H1 (cell line): ENCODE measurements at places on chromosomes 6 and 20.

DNA sequence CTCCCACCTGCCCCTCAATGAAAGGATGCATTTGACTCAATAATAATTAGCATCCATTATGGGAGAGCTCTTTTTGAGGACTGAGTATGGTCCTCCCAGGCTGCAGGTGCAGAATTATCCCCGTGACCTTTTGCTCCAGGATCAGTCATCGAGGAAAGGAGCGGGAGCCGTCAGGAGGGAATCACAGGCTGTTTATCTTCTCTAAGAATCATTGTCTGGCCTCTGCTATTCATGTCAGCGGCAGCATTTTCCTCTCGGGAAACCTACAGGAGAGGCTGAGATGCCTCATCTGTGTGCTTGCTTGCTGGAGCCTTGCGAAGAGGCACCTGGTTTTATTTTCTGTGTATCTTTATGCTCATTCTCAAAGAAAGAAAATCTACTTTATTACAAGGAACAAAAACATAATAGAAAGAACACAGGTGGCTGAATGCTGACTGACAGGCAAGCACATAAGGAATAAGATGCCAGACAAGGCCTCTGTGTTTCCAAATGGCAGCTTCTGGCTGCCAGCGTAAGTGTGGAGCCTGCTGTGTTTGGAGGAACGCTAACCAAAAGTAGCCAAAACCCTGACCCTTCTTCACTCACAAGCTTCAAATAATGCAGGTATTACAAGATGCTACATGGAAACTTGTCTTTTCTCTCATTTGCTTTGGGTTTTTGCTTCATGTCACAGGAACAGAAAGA, 539.1 kb upstream of the MARCKS start:
- DNase-seq, result no peak

GRCh38 chr6:30568245-30568644, 3.0 kb upstream of the ABCF1 start:
- DNase-seq, result no peak

DNA sequence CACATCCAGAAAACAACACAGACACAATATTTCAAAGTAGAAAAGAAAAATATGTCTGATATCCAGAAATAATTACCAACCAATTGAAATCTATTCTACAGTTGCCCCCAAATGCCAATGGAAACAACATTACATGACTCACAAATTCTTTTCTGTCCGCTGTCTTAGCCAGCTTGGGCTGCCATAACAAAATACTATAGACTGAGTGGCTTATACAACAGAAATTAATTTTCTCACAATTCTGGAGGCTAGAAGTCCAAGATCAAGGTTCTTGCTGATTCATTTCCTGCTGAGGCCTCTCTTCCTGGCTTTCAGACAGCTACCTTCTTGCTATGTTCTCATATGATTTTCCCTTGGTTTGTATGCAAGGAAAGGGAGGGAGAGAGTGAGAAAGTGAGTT, 698.1 kb downstream of the DHX35 start:
- DNase-seq, result no peak

DNA sequence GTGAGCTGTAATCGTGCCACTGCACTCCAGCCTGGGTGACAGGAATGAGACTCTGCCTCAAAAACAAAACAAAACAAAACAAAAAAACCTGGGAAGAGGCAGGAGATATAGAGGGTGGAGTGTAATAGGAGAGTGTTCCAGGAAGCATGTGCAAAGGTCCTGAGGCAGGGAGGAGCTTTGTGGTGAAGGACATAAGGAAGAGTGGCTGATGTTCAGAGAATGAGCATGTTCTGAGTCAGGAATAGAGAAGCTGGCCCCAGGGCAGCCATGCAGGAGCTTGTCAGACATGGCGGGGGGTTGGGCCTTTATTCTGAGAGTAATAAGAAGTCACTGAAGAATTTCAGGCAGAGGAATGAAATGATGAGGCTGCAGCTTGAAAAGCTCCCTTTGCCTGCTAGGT, 337.0 kb downstream of the CDH26 start:
- DNase-seq, result no peak

DNA sequence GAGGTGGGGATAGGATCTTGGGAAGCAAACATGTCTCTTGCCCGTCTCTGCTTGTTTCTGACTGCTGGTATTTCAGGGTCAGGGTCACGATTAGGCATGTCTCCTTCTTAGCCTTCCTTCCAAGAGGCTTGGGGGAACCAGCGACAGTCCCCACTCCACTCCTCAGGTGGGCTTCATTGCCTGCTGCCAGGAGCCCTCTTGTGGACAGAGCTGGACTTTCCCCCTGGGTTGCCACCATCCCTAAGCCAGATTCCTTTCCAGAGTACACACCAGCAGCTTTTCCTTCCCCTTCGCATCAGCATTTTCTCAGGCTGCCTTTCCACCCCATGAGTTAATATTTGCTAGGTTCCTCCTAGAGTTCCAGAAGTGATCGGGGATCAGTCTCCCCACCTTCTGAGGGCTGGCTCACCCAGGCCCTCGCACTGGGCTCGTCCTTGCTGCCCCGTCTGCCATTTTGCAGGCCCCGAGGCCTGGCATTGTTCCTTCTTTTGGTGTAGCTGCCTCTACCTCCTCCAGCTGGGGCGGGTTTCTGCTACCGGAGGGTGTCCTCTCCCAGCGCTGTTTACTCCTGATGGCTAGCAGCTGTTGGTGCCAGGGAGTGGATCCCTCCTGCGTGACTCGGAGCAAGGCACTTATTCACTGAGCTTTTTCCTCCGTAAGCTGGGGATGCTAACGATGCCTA, 8.8 kb upstream of the C20orf144 start:
- peak; percentile 86 for DNase-seq

GRCh38 chr20:1945134-1945618, 48.7 kb downstream of the PDYN start:
- no peak for DNase-seq

DNA sequence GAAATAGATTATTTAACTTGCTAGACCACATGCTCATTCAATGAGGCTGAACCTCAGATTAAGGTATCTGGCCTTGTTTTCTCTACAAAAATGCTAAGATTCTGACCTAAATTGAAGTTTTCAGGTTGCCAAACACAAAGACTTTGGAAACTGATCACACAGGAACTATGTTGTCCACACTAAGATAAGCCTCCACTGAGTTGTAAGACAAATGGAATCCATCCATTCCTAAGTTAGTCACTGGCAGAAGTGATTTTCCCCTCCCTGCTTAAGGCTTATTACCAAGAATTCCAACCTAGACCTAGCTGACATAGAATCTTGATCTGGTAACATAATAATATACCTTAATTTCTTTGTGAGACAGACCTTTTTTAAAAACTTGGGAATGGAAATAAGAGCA, 608.1 kb downstream of the TENT5A start:
- no peak for DNase-seq

DNA sequence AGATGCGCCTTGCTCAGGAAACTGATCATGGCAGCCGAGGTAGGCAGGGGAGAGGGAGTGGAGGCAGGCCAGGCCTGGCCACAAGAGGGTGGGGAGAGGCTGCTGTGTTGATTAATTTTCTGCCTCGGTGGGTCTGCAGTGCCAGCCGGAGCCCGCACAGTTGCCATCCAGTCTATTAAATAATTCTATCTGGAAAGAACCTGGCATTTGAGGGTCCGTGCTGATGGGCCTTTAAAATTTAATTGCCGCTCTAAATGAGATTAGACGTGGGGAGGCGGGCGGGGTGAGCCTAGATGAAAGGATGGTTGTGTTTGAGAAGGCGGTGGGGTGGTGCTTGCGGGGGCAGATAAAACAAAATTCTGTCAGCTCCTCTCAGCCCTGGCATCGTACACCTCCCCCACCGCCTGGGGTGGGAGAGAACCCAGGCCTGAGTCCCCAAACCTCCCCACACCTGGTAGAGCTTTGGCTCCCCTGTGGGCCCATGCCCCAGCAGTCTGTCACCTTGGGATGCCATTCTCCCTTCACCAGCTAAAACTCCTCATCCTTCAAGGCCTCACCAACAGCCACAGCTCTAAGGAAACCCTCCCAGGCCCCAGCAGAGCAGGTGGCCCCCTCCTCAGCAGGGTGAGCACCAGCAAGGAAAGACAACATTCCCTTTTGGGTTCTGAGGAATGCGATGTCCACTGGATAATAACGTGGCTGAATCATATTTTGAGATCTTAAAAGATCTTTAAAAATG, 167.3 kb downstream of the GRM4 start:
- no peak for DNase-seq

DNA sequence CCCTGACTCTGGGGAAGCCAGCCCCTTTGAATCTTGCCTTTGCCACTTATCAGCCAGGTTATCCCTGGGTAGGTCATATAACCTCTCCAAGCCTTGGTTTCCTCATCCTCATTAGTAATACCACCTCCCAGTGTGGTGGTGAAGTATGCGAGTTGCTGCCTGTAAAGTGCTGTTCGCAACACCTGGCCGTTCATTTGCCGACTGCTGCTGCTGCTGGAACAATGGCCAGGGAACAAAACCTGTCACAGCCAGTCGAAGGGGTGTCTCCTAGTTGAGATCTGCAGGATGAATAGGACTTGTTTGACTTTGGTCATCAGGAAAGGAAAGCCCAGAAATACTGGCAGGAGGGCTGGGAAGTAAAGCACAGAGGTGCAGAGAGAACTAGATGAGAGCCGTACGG, 6.1 kb downstream of the MANBAL start:
- no peak for DNase-seq

GRCh38 chr6:12504325-12504966, 212.1 kb upstream of the PHACTR1 start:
- DNase-seq, result no peak

DNA sequence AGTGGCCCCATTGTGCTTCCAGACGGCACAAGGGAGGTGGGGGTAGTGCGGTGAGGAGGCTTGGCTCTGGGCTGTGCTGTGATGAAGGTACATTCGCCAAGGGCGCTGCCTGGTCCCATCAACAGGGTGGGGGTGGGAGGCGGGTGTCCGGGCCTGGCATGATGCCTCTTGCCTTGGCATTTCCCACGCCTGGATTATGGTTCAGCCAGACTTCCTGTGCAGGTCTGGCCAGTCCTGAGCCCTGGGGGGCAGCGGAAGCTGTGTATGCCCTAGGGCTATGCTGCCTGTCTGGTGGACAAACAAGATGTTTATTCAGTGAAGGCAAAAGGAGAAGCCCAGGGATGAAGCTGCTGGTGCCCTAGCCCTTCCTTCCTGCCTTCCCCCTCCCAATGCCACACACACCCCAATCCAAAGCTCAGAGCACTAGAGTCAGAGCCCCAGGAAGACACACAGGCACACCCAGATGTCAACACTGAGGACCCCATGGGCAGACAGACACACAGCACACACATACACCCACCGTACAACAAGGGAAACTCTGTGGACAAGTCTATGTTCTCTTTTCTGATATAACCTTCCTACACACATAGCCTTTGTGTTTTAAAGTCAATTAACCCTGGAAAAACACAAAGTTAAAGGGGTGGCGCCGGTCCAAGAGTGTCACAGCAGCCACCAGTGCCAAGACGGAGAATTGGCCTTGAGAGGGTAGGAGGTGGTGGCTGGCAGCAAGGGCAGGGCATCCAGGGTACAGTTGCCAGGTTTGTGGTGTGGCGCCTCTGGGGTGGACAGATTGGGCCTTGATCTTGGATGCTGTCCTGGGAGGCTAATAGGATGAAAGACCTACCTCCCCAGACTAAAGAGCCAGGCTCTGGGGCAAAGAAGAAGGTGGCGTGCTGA, 54.7 kb upstream of the SAYSD1 start:
- DNase-seq, result no peak

DNA sequence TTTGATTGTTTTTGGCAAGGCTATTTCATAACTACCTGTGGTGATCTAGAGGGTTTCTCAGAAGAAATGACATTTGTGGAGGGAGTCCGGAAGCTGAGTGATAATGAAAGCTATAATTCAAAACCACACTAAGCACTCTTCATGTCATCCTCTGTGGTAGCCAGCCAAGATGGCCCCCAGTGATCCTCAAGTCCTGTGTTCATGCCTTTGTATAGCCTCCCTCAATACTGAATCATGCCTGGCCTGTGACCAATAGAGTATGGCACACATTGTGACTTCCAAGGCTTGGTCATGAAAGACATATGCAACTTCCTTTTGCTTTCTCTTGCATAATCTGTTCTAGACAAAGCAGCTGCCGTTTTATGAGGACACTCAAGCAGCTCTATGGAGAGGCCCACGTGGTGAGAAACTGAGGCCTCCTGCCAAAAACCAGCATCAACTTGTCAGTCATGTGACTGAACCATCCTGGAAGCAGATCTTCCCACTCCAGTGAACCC, 12.8 kb upstream of the DNAAF9 start:
- DNase-seq, result no peak

DNA sequence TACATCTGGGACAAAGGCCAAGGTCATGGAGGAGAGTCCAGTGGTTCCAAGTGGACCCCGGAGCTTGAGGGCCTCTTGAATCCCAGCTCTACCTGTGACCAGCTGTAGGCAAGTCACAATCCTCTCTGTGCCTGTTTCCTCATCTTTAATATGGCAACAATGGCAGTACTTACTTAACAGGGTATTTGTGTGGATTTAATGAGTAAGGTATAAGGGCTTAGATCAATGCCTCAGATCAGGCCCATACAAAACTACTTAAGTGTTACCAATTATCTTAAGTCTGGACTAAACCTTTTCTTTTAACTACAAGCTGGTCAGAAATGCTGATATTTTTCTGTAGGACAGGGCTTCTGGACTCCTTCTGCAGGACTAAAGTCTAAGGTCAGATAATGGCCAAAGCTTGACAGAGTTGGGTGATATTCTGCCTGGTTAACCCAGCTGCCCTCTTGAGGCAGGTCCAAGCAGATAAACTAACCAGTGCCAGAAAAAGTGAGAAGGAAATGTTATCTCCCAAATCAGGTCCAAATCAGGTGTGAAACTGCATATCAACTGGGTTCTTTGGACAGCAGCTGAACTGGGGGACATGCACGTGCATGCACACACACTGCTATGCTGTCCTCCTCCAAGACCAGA, 2.2 kb downstream of the SULF2 start:
- DNase-seq, result no peak

- no peak for DNase-seq
Observed at GRCh38 chr20:4766631-4767030, 44.9 kb downstream of the PRND start.

- no peak for DNase-seq
Observed at GRCh38 chr6:94683409-94683808, 893.9 kb upstream of the MANEA start.

- DNase-seq, result no peak
Observed at GRCh38 chr6:26232940-26233648, 131.9 kb upstream of the BTN3A2 start.

DNA sequence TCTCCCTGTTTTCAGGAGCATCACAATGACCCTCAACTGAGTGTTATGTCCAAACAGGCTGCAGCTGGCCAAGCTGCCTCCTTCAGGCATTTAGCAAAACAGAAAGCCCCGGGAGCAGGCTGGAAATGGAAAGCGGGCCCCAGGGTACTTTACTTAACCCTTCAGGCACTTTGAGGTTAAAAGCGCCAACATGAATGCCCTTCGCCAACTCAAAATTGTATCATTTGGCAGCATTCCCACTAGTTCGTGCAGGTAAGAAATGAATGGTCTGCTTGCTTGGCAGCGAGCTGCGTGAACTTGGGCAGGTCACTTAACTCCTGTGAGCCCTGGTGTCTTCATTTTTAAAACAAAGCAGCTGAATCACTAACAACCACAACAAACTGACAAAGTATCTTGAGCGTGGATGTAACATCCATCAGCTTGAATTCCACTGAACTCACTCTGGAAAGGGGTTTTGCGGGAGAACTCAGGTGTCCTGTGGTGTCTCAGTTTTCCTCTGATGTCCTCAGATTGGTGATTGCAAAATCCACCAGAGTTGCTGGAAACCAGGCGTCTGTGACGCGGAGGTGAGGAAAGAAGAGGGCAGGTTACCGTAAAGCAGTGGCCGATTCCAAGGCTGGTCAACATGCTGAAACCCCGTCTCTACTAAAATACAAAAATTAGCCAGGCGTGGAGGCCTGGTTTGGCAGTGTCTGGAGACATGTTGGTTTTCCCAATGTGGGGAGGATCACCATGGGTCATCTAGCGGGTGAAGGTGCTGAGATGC, 118.8 kb upstream of the ZNF217 start:
- DNase-seq, result no peak

- DNase-seq, result no peak
Observed at GRCh38 chr20:35681960-35682359, 17.2 kb downstream of the NFS1 start.
